ENCODE measurements at places on chromosomes 12 and 14.
A peak's percentile ranks its signal among the peaks of the same experiment; 100 is the strongest.

- DNase-seq: no peak
Observed at GRCh38 chr12:69274861-69275260, 35.5 kb downstream of the CPSF6 start.

- DNase-seq: no peak
Observed at GRCh38 chr14:40889126-40889525, 717.5 kb upstream of the LRFN5 start.

- peak; percentile 25 for DNase-seq
Observed at GRCh38 chr14:57864659-57865058, 1.2 kb downstream of the SLC35F4 start.

- no peak for DNase-seq
Observed at GRCh38 chr12:102521662-102522277, 41.4 kb upstream of the IGF1 start.

- DNase-seq: no peak
Observed at GRCh38 chr12:99200711-99201384, 446.7 kb upstream of the GARIN6 start.

DNA sequence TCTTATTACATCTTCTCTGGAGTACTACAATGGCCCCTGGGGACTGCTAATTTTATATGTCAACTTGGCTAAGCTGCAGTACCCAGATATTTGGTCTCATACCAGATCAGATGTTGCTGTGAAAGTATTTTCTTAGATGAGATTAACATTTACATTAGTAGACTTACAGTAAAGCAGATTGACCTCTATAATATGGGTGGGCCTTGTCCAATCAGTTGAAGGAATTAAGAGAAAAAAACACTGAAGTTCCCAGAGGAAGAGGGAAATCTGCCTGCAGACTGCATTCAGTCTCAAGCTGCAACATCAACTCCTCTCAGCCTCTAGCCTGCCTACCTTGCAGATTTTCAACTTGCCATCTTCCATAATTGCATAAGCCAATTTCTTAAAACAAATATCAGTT, 430.1 kb downstream of the MED13L start:
- DNase-seq: no peak

GRCh38 chr12:113134071-113134470, 1.5 kb downstream of the RASAL1 start:
- DNase-seq: no peak

GRCh38 chr14:102461490-102462338, 47.9 kb downstream of the ANKRD9 start:
- DNase-seq: no peak

DNA sequence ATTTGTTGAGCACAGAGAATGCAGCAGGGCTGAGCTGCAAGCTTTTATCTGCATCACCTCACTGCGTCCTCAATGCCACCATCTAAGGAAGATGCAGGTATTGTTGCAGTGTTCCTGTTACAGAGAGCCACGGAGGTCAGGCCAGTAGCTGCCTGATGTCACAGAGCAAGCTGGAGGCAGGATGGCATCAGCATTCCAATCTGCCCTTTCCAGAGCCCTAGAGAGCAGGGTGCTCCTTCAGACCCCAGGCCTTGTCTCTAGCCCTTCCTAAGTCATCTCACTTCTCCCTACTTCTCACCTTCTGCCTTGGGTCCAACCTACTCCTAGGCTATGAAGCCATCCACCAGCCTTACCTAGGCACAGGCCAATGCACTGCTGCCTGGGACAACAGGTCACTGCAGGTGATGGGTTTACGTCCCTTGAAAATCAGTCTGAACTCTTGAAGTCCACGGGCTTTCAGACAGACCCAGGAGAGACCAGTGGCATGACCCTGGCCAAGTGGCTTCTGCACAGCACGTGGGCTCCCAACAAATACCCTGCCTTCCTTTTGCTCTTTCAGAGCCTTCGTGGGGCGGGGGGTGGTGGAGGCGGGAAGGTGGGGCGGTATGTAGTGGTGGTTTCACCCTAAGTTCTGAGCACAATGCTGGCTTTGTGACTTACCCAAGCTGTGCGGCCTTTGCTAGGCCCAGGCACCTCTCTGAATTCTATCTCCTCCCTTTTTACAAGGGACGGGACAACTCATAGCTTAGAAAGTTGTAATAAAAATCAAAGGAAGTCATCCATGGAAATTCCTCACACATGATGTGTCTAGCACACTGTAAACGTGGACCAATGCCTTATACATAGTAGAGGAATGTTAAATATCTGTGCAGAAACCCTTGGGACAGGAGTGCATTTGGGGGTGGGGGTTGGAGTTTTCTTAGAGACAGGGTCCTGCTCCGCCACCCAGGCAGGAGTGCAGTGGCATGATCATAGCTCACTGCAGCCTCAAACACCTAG, 136.0 kb downstream of the KSR2 start:
- no peak for DNase-seq

- DNase-seq: no peak
Observed at GRCh38 chr14:89240414-89240813, 176.6 kb downstream of the FOXN3 start.

DNA sequence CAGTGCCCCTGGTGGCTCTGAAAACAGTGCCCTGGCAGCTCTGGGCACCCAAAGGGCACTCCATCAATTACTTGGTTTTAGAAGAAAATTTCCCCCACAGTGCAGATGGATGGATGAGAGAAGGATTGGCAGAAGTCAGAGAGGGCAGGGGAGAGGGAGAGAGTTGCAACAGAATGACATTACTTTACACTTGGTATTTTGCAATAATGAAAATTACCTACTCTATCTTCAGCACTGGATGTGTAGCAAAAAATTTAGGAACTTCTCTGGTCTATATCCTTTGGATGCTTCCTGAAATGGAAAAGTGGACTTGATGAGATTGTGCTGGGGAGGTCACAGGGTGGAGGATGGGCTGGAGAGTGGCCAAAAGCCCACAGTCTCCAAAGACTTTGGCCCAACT, 193.2 kb downstream of the CHST11 start:
- no peak for DNase-seq

- no peak for DNase-seq
Observed at GRCh38 chr12:111138016-111138415, 217.6 kb upstream of the MYL2 start.

DNA sequence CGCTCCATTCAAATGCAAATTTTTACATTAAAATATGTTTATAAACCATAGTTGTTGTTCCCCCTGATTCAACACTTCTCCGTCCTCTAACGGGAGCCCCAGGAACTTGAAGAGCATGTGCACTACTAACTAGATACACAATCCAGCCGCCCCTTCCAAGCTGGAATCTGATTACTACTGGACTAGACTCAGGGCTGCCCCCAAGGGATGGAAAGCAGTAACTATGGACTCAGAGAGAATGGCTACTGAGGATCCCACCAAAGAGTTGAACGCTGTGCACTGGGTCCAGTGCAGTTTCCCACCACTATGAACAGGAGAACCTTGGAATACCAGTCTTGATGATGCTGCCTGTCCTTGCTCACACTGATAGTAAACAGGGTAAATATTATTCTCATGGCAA, 48.6 kb upstream of the PCNX1 start:
- no peak for DNase-seq

- DNase-seq: no peak
Observed at GRCh38 chr12:22874151-22874550, 249.2 kb downstream of the ETNK1 start.

GRCh38 chr14:72169521-72169920, 237.3 kb downstream of the RGS6 start:
- no peak for DNase-seq

DNA sequence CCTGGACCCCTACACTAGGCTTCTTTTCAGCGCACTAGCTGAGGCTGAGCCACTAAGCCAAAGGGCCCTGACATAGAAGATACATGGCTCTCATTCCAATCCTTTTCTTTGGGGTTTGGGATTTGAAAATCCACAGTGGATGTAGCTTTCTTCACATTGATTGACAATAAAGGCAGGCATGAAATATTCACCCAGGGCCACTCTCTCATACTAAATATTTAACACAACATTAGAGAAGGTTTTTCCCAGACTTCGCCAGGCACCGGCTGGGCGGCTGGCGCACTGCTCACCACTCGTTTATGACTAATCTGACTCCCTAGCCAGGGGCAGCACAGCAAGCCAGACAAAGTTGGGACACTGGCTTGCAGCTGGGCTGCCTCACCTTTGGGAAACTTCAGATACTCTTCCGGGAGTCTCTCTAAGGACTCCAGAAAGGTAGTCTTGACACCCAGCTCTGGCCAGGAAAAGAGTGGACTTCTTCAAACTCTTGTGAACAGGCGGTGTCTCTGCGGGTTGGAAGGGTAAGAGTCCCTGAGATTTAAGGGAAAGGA, 699 bp upstream of the HOXC11 start:
- no peak for DNase-seq

- DNase-seq: no peak
Observed at GRCh38 chr14:99026471-99026870, 245.5 kb downstream of the BCL11B start.

GRCh38 chr12:62259631-62259992, 592 bp upstream of the USP15 start:
- DNase-seq: peak; percentile 37

- no peak for DNase-seq
Observed at GRCh38 chr12:125276567-125276966, 211.3 kb downstream of the AACS start.

DNA sequence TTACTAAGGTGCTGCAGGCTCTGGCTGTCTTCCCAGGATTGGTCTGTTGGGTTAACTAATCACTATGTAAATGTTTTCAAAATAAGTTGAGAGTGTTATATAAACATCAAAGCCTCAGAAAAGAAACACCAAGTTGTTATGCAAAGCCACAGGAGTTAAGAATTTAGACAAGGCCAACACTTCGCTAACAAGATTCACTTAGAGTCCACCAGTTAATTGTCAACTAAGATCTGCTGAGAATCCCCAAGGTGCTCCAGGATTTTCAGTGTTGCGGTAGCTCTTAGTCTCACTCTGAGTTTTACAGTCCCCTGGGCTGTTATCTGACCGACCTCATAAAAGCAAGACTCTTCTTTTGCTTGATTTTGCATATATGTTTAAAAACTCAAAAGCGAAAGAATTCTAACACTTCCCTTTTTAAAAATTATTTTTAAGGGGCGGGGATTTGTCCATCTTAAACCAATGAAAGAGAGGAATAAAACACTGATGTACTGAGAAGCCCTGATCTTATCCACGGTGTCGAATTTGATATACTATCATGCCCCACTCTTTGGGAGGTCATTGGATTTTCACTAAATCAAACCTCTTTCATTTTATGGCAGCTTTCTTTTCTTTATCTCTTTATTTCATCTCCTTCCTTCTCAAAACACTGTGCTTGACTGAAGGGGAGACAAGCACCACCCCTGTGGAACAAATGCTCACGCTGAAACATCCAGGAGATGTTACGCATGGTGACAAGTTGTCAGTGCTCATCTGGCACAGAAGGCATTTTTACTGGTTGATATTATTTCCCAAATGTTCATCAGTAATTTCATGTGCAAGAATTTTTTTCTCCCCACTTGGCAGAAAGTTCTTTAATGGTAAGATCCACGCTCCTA, 7.0 kb downstream of the NIN start:
- no peak for DNase-seq

- DNase-seq: no peak
Observed at GRCh38 chr12:11542599-11542998, 106.9 kb upstream of the ETV6 start.

DNA sequence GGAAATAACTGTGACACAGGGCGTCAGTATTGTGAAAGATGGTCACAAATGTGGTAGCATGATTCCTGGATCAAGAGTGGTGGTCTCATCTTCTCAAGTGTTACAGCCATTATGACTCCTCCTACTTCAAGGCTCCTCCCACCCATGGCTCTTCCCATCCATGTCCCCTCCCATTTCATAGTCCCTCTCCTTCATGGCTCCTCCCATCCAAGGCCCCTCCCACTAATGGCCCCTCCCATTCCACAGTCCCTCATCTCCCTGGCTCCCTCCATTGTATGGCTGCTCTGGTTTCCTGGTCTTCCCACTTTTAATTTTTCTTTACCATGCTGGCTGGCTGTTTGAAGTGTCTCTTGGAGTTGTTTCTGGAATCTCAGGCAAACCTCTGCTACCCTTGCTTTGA, 1375.2 kb upstream of the TMEM132C start:
- DNase-seq: no peak

GRCh38 chr14:59177262-59177661, 11.2 kb upstream of the DAAM1 start:
- DNase-seq: no peak

DNA sequence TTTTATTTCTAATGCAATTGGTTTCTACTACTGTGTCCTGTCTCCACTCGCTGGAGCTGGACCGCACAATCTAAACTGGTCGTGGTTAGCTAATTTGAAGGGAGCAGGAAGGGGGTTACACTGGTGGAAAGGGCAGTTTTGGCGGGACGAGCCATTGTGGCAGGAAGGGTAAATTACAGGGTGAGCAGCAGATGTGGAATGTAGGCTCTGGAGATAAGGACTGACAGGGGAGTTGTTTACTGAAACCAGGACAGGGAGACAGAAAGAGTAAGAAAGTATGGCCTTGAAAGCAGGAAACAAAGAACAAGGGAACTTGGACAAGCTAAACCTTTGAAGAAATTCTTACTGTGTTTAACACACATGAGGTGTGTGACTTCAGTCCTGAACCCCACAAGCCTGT, 147.8 kb downstream of the ATXN7L3B start:
- no peak for DNase-seq

DNA sequence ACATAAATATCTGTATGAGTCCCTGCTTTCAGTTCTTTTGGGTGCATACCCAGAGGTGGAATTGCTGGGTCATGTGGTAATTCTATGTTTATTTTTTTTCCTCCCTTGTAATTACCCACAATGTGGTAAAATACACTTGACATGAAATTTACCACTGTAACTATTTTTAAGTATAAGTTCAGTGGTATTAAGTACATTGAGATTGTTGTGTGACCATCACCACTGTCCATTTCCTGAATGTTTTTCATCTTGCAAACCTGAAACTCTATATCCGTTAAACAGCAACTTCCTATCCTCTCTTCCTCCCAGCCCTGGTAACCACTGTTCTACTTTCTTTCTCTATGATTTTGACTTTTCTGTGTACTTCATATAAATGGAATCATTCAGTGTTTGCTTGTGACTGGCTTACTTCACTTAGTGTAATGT, 51.4 kb downstream of the BORCS5 start:
- DNase-seq: no peak

- DNase-seq: no peak
Observed at GRCh38 chr14:103725739-103726395, 10.3 kb downstream of the ZFYVE21 start.

DNA sequence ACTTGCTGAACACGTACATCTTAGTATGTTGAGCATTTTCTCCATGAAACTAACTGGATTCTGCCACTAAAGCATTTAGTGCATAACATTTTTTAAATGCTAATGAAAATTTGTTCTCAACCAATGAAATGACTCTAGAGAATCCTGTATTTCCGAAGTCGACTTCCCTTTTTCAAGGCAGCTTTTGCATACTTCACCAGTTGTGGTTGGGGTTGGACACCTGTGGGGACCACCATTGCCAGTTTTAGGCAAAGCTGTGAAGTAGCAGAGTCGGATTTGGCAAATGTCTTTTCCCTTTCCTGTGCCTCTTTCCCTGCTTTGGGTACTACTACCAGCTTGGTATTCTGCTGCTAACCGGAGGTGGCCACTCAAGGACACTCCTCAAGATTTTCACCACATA, 349.2 kb downstream of the BCAT1 start:
- DNase-seq: no peak

- no peak for DNase-seq
Observed at GRCh38 chr12:29317556-29318363, 63.2 kb downstream of the ERGIC2 start.

Data from cerebellar nuclear complex (tissue), 1 donor.